Activated CD4-positive, CD25-positive, alpha-beta regulatory T cell treated with anti-CD3 and anti-CD28 coated beads, Interleukin-2, amount 50 U/mL, for 72 hours (primary cell): ENCODE measurements at places on chromosomes 12 and 14.

DNA sequence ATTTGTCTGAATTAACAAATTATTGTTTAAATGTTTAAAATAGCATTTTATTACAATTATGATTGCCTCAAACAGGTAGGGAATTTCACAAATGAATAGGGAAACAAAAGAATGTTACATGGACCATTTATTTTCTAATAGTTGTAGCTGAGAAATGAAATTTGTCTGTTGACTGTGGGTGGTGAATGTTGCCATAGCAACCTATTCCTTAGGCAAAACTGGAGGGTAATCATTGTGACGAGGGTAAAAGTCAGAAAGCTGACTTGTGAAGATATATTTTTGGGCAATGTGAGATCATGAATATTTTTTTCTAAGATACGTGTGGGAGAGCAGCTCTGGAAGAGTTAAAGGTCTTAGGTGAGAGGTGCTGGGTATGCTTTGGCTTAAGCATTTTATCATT, 24.2 kb upstream of the CLEC14A start:
- no peak for DNase-seq

DNA sequence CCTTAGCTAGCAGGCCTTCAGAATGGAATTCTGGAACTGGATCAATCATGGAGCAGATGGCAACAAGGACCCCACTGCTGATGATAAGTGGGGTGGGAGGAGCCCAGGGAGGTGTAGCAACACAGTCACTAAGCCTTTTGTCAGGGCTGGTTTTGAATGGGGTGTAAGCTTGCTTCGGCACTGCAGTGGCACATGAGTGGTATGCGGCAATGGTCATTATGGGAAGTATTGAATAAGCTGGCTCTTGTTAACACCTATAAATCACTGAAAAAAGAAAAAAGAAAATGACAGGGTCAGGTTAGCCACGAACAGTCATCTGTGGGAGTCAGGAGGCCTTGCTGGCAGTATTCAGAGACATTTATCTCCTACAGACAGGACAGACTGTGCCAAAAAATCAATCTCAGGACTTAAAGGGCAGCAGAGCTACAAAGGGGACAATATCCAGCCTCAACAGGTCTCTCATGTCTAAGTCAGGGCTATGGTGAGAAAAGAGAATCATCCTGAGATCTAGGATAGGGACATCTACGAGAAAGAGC, 19.1 kb downstream of the CDKL1 start:
- DNase-seq: no peak

DNA sequence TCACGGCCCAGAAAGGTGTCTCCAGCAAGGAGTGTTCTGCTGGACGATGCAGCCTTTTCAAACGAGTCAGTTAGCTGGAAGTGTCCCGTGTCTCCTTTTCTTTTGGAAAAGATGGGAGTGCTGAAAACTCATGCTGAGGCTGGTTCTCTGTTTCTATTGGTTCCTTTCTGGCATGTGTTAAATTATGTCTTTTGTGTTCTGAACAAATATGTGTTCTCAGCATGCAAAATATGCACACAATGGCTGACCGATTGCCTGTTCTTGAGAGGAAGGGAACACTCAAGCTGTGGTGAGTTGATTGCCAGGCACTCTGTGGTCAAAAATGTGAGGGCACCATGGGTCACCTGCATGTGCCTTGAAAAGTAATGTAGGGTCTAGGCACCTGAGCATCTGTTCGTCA, 181.3 kb downstream of the CACNA1C start:
- no peak for DNase-seq

DNA sequence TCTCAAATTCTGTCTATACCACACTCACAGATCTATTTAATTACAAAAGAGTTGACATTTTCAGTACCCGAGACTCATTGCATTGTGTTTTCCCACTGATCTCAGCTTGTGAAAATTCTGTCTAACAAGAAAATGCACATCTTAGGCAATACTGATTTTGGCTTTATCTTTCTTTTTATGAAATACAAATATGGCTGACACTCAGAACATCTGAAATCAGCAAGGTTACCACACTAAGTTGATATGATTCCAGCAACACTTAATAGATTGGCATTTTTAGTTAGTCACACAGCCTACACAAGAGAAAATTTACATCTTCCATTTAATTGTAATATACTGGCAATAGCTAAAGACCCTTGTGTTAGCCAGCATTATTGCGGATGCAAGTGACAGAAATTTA, 40.3 kb downstream of the PEX5 start:
- DNase-seq: no peak

DNA sequence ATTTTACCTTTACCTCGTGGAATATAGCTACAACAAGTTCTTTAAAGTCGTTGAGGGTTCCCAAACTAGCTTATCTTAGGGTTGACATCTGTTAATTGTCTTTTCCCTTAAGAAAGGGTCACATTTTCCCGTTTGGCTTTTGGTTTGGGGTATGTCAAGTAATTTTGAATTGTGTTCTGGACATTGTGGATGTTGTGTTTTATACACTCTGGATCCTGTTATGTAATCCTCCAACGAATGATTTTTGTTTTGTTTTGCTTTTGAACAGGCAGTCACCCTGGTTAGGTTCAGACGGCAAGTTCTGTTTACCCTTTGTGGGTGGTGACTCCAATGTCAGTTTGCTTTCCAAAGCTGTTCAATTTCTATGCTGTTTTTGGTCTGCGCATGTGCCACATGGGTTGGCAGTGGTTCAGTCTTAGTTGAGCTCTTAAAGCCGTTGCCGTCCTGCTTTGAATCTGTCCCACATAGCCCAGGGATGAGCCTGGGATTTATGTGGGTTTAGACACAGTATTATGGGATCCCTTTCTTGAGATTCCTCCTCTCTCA, 84.8 kb downstream of the TESC start:
- DNase-seq: no peak

DNA sequence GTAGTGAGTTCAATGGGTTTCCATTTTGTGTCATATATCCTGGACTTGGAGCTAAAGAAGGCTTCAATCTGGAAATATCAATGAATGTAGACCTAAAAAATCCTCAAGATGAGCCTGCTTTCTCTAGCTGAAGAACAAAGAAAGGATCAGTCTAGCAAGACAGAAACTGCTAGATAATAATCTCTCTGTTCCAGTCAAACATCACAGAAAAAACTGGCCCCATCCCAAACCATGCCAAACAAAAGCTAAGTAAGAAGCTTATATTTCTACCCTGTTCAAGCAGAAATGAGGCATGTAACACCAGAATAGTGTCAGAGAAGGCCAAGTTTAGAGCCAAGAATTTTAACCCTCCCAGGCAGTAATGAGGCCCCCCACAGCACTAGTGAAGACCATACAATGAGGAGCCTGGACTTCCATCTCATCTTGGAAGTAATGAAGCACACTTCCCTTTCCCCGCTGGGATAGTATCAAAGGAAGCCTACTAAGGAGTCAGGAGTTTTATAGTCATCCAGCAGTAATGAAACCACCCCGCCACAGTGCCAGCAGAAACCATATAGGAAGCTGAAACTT, 95.8 kb downstream of the NELL2 start:
- DNase-seq: no peak

GRCh38 chr12:46831335-46832129, 5.7 kb upstream of the SLC38A4 start:
- no peak for DNase-seq

GRCh38 chr12:99910342-99910741, 74.4 kb downstream of the ANKS1B start:
- DNase-seq: no peak

- DNase-seq: peak; percentile 84
These were observed 21.4 kb upstream of the VSX2 start for GRCh38 chr14:74217672-74218448.

- no peak for DNase-seq
These were observed 663.4 kb upstream of the MIS18BP1 start for GRCh38 chr14:45916340-45916953.

- no peak for DNase-seq
These were observed 357.9 kb downstream of the BCL11B start for GRCh38 chr14:98913967-98914650.

DNA sequence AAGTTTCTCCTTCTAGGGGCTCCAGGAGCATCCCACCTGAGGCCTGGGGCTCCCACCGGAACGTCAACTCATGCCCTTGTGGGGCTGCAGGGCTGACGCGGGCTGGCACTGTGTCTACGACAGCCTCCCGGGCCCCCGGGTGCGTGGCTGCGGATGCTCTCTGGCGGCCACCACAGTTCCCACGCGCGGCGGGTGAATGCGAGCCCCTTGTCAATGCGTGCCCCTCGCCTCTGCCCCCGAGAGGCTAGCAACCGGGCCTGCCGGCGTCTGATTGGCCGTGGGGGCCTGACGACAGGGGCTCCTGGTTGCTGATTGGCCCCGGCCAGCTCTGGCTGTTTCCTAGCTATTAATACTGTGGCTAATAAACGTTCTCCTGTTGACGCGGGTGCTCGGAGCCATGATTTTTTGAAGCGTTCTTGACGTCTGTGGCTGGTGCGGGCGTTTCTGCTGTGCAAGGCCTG, 1.8 kb upstream of the MEG3 start:
- DNase-seq: no peak

GRCh38 chr14:75484711-75485429, 37.4 kb upstream of the BATF start:
- peak; percentile 21 for DNase-seq

- DNase-seq: peak; percentile 49
These were observed 496 bp downstream of the PPP2R5C start for GRCh38 chr14:101761881-101762529.

DNA sequence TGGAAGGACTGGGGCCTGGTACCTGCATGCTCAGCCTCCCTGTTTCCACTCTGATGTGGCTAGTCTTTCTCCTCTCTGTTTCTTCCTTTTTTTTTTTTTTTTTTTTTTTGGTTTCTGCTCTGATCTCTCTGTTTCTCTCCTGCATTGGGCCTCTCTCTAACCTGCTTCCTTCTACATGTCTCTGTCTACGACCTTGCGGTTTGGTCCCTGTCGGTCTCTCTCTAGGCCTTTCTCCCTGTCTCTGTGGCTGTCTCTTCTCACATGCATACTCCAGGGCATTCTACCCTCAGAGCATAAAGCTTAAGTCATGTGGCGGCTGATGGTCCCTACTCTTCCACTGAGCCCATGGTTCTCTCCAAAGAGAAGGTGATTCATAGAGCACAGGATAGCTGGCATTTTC, 1096.6 kb downstream of the BCL11B start:
- no peak for DNase-seq

- no peak for DNase-seq
These were observed 35.0 kb downstream of the ADGRD1 start for GRCh38 chr12:130988751-130989150.

- no peak for DNase-seq
These were observed 100.6 kb upstream of the CCND2 start for GRCh38 chr12:4172999-4173398.

GRCh38 chr14:98692832-98693231, 579.2 kb downstream of the BCL11B start:
- no peak for DNase-seq

DNA sequence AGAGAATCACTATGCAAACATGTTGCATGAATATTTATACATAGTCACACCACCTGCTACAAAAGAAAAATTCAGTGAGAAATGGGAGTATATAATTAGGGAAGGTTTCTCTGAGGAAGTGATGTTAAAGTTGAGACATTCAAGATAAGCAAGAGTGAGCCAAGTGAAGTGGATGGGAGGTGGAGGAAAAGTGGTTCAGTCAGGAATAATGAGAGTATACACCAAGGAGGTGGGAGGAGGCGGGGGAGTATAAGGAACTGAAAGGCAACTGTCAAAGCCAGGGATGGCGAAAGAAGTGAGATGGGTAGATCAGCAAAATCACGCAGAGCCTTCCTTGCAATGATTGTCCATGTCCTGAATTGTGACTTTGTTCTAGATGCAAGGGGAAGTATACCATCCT, 33.7 kb downstream of the PRKD1 start:
- DNase-seq: no peak

DNA sequence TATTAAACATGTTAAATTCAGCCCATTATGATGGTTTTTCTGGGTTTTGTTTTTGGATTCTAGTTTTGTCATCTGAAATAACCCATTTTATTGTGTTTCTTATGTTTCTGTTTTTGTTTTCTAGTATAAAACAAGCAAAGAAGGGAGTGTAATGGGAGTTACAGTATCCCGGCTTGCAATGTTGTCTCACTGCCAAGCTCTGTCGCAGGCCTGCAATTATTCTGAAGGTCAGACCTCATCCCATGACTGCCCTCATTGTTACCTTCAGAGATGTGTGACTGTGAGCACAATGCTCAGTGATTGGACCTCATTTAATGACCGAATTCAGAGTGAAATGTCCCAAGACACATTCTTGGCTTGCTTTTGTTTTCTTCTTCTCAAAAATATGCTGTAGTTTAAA, 73.0 kb upstream of the ATF1 start:
- DNase-seq: no peak

GRCh38 chr12:79454338-79454843, 236.4 kb downstream of the PAWR start:
- DNase-seq: no peak
